Activated CD8-positive, alpha-beta T cell treated with anti-CD3 and anti-CD28 coated beads, Interleukin-2, amount 10 ng/mL, durations not matched to agents 7 days and 5 days (primary cell): ENCODE measurements at places on chromosomes 5 and 9.

GRCh38 chr9:95273369-95274022 lies 44.0 kb downstream of the FANCC start:
- DNase-seq = no peak

DNA sequence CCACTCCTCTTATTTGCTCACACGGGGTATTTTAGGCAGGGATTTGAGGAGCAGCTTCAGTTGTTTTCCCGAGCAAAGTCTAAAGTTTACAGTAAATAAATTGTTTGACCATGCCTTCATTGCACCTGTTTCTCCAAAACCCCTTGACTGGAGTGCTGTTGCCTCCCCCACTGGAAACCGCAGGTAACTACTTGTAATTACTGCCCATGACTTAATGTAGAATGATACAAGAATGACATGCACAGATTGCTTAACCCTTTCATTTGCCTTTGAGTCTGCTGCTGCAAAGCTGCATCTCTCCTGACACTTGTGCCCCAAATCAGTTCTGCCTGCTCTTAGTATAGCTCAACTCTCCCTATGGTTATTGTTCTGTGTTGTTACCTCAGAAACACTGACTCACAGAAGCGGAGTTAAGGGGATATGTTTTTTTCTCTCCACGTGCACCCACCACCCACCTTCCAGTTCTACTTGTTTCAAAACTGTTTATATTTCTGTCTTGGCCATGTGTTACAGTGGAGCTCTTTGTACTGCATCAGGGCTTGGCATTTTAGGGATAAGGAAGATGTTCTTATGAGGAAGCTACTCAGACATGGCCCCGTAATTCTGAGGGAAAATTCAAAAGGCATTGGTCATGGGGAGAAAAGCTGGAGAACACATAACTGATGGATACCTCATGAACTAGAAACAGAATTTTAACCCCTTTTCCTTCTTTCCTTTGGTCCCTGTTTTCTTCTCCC lies 2.3 kb downstream of the ADRB2 start:
- no peak for DNase-seq

DNA sequence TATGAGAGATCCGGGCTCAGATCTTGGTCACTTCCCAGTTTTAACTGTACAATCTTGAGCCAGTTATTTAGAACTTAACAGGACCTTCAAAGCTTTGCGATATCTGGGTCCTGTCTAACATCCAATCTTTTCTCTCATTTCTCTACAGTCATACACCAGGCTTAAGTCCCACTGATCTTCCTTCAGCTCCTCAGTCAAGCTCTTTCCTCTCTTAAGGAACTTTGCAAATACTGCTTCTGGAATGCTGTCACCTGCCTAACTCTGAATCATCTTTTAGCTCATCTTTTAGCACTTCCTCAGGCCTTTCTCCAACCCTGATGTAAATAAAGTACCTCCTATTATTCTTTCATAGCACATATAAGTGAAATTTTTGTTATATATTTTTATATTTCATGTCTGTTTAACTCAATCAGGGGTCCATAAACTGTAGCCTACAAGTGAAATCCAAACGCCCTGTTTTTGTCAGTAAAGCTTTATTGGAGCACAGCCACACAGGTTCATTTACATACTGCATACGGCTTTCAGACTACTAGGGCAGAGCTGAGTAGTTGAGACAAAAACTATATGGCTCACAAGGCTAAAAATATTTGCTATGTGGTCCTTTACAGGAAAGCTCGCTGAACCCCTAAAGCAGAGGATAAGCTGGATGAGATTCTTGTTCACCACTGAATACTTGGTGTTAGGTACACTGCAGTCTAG lies 63.5 kb downstream of the MEF2C start:
- DNase-seq = no peak

- no peak for DNase-seq
Measured at GRCh38 chr5:125536582-125536981, 790.1 kb upstream of the ZNF608 start.

- no peak for DNase-seq
Measured at GRCh38 chr9:110622368-110622767, 42.8 kb upstream of the SVEP1 start.

DNA sequence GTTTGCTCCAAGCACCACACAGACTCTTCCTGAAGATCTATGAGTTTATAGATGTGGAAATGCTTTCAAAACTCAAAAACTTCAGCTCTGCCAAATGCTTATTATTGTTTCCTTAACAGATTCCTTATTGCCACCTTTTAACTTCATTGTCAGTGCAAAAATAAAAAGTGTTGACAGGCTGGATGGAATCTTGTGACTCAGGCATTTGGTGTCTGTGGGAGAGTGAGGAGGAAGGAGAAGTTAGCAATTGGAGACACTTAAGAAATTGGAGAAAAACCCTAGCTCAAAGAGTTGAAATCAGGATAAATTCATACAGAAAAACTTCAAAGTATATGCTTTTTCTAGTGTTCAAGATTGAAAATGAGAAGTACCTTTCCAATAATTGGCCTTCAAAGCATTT lies 140.6 kb upstream of the PUM3 start:
- DNase-seq = no peak

DNA sequence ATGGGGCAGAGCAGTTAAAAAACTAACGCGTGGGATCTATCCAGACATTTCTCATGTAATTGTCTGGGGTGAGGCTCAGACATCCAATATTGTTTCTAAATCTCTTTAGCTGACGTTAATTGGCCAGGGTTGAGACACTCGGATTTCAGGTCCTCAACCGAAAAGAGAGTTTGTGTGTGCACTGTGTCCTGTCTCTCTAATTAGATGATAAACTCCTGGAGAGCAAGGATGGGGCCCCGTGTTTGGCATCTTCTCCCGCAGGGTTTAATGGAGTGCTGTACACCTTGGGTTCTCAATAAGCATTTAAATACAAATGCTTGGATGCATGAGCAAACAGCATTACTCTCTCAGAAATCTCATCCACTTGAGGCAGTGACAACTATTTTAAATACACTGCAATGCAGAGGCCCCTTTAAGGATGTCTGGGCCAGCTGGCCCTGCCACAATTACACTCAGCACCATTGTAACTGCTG lies 139.6 kb downstream of the MTX3 start:
- no peak for DNase-seq

DNA sequence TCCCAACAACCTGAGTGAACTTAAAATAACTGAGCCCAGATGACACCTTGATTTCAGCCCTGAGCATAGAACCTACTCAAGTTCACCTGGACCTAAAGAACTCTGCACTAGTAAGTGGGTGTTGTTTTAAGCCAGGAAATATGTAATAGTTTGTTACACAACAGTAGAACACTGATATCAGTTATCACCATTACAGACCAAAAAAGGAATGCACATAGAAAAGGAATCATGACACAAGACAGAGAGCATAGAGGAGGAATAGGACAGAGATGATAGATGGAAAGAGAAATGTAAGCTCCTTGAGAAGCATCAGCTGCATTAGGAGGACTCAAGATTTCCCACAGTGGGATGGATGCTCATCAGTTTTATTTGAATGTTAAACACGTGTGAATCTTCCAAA lies 1096.9 kb upstream of the SEMA6A start:
- DNase-seq = no peak

DNA sequence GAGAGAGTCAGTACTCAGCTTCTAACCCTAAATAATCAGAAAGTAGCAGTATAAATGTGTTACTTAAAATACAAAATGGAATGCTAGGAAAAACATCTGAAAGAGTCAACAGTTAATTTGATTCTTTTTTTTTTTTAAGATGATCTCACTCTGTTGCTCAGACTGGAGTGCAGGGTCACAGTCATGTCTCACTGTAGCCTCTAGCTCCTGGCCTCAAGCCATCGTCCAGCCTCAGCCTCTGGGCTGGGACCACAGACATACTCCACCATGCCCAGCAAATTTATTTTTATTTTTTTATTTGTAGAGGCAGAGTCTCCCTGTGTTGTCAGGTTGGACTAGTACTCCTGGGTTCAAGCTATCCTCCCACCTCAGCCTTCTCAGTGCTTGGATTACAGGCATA lies 424.9 kb downstream of the IRX2 start:
- no peak for DNase-seq

DNA sequence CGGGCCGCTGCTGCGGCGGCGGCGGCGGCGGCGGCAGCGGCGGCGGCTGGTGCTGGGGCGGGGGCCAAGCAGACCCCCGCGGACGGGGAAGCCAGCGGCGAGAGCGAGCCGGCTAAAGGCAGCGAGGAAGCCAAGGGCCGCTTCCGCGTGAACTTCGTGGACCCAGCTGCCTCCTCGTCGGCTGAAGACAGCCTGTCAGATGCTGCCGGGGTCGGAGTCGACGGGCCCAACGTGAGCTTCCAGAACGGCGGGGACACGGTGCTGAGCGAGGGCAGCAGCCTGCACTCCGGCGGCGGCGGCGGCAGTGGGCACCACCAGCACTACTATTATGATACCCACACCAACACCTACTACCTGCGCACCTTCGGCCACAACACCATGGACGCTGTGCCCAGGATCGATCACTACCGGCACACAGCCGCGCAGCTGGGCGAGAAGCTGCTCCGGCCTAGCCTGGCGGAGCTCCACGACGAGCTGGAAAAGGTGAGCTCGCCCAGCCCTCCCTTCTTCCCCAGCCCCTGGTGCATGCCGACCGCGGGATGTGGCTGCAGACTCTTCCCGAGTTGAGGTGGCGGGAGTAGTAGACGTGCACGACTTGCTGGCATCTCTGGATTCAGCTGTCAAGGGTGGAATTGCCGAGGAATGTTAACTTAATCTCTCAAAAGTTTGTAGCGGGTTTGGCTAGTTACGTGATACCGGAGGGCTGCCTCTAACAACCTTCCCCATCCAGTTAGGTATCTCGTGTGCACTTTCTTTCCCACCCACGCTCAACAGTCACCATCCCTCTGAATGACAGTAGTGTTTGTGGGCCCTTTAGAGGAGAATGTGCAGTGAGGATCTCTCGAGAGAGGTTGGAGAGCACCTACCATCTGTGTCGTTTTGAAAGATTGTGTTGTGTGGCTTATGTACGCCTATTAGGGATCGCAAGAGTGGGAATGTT lies 932 bp downstream of the SLC12A2 start:
- peak; percentile 61 for DNase-seq
